ENCODE measurements at places on chromosomes 11 and 22.

DNA sequence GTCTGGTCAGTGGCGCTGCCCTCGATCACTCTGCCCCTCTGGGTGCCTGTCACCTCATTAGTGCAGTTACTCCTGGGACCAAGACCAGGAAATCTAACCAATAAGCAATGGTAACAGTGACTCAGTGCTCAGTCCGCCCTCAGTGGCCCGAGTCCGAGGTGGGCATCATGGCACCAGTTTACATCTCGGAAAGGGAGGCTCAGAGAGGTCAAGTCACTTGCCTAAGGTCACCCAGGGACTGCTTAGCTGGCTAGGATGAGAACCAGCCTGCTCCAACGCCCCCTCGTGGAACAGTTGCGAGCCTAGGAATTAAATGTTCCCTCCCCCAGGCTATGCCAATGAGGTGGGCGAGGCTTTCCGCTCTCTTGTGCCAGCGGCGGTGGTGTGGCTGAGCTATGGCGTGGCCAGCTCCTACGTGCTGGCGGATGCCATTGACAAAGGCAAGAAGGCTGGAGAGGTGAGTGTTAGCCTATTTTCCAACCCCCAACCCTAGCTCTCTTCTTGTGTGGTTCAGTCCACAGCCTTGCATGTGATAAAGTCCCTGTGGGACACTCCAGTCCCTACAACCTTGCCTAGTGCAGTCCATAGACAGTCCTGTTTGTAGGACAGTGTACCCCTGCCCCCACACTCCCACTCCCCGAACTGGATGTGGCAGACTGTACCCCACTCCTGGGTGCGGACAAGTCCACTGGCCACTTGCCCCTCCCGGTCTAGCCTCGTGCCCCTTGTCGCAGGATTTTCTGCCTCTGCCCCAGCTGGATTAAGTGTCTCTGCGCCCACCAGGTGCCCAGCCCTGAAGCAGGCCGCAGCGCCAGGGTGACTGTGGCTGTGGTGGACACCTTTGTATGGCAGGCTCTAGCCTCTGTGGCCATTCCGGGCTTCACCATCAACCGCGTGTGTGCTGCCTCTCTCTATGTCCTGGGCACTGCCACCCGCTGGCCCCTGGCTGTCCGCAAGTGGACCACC is 1.1 kb downstream of the MTFP1 start:
- peak; percentile 95 for DNase-seq

GRCh38 chr11:128882451-128882850 is 8.7 kb upstream of the KCNJ5 start:
- no peak for DNase-seq

- DNase-seq = no peak
Measured at GRCh38 chr22:46024136-46024840, 47.3 kb upstream of the WNT7B start.

GRCh38 chr11:70040869-70041501 is 37.1 kb upstream of the ANO1 start:
- no peak for DNase-seq

- peak; percentile 17 for DNase-seq
Measured at GRCh38 chr22:30881361-30882183, 87.0 kb downstream of the MORC2 start.

DNA sequence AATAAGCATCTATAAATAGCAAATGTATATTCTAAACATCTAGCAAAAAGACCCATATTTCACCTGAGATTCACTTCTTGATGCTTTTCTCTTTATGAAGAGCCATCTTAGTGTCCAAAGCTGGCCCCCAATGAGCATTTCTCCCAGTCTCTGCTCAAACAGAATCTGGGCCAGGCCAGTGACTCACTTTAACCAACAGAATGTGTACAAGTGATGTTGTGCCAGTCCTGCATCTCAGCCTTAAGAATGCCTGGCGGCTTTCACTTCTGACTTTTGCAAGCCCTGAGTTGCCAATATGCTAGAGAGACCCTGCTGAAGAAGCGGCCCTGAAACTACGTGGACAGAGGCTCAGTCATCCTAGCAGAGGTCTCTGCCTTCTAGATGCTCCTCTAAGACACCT is 6.9 kb upstream of the COPB1 start:
- DNase-seq = no peak

GRCh38 chr11:84089072-84090057 is 803.2 kb upstream of the CCDC90B start:
- DNase-seq = no peak

- no peak for DNase-seq
Measured at GRCh38 chr11:56700914-56701485, 2.1 kb downstream of the OR9G1 start.

- DNase-seq = no peak
Measured at GRCh38 chr11:72776844-72777754, 16.7 kb downstream of the STARD10 start.

GRCh38 chr22:20926243-20926642 is 9.0 kb downstream of the CRKL start:
- peak; percentile 24 for DNase-seq

- DNase-seq = no peak
Measured at GRCh38 chr22:21564411-21564810, 3.1 kb upstream of the UBE2L3 start.

GRCh38 chr11:115222863-115223530 is 281.2 kb downstream of the CADM1 start:
- no peak for DNase-seq

DNA sequence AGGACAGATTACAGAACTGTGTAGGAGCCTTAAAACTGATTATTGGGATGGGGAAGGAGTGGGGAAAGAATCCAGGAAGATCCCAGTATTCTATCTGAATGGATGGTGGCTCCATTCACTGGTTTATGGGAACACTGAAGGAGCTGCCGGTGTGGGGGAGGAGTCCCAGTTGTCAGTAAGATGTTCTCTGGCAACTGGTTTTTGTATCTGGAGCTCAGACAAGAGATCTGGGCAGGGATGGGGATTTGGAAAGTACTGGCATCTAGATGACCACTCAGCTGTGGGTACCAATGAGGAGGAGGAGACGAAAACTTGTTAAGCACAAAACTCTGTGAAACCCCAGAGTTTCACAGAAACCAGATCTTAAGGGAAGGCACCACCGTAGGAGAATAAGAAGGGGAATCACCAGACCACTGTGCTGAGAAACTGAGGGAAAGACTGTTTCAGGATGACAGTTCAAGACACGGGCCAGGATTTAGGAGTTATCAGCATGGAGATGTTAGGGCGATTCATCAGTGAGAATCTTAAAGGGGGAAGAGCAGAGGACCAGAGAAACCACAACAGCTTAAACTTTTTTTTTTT is 28.1 kb downstream of the LDLRAD3 start:
- DNase-seq = no peak

Data from GM23338 (cell line).